Stimulated activated CD8-positive, alpha-beta memory T cell treated with anti-CD3 and anti-CD28 coated beads, Interleukin-15, amount 100 ng/mL, for 48 hours (primary cell): ENCODE measurements at places on chromosomes 11 and 22.

GRCh38 chr11:62708793-62709192, 1.3 kb downstream of the GNG3 start:
- no peak for DNase-seq

DNA sequence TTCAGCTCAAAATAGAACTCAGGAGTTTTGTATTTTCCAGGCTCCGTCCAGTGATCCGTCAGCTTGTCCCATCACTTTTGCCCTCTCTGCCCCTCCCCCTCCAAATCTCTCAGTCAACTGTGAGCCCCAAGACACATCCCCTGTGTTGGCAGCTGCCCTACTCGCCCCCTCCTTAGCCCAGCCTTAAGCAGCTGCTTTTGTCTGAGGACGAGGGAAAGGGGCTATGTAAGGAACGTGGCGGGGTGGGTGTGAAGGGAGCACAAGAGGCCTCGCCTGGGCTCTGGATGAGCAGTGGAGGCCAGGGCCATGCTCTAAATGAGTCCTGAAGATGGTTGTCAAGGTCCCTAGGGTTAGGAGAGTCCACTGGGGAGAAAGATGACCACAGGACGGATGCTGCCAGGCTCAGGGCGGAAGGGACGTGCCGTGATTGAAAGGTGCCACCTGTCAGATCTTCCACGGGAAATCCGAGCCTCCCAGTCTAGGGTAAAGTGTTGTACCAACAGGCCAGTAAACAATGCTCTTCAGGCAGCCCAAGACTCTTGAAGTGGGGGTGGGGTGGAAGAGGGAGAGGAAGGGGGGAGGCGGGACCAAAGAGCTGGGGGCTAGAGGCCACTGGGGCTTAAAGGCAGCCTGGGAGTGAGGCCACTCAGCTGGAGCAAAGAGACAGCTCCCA, at the start of gene SMTNL1:
Gene SMTNL1 (plus strand): TSS at position 649 of the 673 bp plus-strand sequence. CDS start 5,048 bp downstream, outside the sequence.
- no peak for DNase-seq

DNA sequence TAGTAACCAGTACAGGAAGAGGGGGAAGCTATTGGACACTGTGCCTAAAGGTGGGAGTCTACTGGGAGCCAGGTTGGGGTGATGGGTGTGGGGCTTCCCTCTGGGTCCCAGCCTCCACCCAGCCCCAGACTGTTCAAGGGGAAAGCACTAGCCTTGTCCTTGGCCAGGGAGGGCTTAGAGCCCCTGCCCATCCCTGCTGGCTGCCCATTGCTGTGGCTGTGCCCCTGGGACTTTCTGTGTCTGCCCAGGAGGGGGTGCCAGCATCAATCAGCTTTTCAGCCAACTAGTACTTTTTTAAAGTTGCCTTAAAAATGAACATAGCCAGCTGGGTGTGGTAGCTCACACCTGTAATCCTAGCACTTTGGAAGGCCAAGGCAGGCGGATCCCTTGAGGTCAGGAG, 19.9 kb downstream of the INCENP start:
- no peak for DNase-seq

GRCh38 chr22:36386351-36386899, 1.3 kb downstream of the MYH9 start:
- peak; percentile 65 for DNase-seq

GRCh38 chr22:44870021-44870420, 117.6 kb downstream of the ARHGAP8 start:
- DNase-seq, result no peak

- DNase-seq, result no peak
Observed at GRCh38 chr11:130623670-130624668, 175.5 kb downstream of the ADAMTS15 start.

DNA sequence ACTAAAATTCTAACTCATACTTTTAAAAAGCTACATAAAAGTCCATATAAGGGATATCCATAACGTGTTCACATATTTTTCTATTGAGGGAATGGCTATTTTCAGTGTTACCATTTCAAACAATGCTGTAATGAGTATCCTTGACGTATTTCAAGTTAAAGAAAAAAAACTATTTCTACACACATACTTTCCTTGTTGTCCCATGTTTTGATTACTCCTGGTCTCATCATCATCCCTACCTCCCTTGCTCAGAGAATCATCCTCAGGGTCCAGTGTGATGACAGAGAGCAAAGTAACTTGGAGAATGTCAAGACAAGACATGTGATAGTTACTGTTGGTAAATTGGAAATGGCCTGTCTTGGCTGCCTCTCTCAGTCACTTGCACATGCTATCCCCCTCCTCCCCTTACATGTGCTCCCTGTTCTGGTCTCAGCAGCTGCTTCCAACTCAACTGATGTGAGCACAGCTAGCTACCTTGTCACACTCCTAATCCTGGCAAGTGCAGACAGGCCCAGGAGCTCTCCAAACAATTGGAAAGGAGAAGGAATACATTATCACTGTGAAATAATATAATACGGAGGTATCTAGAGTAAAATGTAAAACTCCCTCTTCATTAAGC, 21.8 kb downstream of the NUMA1 start:
- DNase-seq, result no peak

DNA sequence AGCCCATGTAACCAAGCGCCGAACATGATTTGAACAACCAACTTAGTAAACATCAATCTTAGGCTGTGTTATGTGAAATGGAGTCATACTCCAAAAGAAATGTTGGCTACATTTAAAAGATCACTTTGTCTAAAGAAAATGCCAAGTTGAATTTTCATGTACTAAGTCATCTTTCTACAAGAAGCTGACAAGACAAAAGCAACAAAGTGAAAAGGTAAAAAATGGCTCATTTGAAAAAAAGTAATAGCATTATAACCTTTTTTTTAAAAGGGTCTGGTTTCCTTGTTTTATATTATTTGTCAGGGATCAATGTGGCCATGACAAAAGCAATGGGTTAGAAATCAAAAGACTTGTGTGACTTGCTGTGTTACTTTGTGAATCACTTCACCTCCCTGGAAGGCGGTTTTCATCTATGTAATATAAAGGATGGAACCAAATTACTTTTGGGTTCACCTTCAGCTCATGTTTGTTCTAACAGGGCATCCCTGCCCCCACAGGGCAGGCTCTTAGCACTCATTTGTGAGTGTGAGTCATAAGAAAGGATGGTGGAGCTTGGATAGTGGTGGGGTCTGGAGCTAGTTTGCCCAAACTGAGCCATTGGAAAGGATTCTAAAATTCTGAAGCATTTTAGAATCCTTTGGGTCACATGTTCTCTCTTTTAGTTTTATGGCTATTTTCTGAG, 131.9 kb upstream of the MTMR2 start:
- no peak for DNase-seq

DNA sequence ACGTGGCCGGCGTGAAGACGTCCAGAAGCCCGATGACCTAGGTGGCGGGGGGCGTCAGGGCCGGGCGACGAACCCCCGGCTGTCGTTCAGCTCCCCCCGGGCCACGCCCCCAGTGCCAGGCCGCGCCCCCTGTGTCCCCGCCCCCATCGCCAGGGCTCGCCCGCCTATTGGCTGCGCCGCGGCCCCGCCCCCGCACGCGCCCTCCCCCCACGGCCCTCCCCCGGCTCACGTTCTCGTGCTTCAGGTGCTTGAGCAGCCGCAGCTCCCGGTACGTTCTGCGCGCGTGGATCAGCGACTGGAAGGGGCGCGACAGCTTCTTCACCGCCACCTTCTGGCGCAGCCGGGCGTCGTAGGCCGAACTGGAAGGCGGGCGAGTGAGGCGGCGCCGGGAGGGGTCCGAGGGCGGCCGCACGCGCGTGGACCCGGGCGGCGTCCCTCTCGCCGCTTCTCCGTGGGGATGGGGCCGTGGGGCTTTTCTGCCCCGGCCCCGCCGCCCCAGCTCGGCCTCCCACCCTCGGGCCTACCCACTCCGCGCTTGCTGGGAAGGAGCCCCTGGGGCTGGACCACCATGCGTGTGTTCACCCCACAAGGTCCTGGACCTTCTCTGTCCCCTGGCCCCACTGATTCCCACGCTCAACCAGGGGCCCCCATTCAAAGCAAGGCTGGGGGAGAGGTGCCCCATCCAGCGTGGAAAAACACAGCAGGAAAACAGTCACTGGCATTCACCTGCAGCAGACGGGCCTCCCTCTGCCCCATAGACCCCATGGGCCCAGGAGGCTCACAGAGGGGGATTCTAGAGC, 2.4 kb downstream of the MAPK11 start:
- DNase-seq, result no peak

DNA sequence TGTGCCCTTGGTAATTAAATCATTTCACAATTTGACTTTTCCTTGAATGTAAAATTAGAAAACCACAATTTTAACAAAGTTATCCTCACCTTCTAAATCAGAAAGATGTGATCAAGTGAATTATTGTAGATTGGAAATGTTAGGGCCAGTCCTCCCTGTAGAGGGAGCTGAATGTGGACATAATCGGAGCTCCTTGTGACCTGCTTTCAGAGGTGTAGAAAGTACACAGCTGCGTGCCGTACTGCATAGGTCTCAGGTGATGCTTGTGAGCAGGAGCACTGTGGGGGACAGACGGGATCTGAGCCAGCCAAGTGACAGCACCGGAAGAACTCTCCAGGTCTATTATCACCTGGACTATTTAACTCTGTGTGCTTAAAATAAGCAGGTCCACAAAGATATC, 338.0 kb downstream of the AASDHPPT start:
- no peak for DNase-seq

DNA sequence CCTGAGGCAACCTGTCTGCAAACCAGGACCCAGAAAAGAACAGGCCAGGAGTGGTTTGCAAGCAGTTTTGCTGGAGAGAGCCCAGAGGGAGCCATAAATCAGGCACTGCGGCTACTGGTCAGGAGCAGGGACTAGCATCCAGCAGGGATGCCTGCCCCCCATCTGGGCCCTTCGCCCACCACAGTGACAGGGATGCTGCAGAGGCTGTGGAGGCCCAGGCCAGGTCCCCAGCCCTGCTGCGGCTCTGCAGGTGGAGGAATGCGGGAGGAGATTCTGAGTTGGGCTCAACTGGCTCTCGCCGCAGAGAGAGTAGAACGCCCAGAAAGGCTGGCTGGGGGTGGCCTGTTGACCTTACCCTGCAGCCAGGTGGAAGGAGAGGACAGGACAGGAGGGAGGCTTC, 16.4 kb upstream of the NEFH start:
- DNase-seq, result no peak

- no peak for DNase-seq
Observed at GRCh38 chr22:35307372-35307771, 7.7 kb downstream of the TOM1 start.

- no peak for DNase-seq
Observed at GRCh38 chr11:61380884-61381283, 11.5 kb upstream of the TMEM216 start.

- DNase-seq, result no peak
Observed at GRCh38 chr22:32846780-32847491, 45.4 kb downstream of the TIMP3 start.

- no peak for DNase-seq
Observed at GRCh38 chr11:134509381-134510232, 97.6 kb upstream of the B3GAT1 start.

DNA sequence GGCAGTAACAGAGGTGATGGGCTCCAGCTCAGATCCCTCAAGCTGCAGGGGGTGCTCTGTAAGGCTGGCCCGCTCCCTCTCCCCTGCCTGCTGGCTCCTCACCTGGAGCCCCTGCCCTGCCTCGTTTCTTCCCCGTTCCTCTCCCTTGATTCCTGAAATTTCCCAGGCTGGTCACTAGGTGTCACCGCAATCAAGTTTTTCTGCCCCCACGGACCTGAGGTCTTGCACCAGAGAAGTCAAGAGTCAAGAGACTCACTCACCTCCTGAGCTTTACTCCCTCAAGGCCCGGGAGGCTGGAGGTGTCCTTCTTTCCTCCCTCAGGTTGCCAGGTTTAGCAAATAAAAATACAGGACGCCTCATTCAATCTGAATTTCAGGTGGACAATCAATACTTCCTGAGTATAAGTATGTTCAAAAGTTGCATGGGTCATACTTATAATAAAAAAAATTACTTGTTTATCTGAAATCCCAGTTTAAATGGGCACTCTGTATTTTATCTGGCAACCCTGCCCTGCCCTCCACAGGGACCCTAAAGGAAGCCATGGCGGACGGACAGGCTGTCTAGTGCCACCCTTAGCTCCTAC, 69.2 kb downstream of the SCUBE1 start:
- DNase-seq, result peak; percentile 10

DNA sequence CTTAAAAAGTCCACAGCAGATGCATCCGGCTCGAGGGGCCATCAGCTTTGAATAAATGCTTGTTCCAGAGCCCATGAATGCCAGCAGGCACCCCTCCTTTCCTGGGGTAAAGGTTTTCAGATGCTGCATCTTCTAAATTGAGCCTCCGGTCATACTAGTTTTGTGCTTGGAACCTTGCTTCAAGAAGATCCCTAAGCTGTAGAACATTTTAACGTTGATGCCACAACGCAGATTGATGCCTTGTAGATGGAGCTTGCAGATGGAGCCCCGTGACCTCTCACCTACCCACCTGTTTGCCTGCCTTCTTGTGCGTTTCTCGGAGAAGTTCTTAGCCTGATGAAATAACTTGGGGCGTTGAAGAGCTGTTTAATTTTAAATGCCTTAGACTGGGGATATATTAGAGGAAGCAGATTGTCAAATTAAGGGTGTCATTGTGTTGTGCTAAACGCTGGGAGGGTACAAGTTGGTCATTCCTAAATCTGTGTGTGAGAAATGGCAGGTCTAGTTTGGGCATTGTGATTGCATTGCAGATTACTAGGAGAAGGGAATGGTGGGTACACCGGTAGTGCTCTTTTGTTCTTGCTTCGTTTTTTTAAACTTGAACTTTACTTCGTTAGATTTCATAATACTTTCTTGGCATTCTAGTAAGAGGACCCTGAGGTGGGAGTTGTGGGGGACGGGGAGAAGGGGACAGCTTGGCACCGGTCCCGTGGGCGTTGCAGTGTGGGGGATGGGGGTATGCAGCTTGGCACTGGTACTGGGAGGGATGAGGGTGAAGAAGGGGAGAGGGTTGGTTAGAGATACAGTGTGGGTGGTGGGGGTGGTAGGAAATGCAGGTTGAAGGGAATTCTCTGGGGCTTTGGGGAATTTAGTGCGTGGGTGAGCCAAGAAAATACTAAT, 1.9 kb downstream of the NEAT1 start:
- peak; percentile 56 for DNase-seq

GRCh38 chr11:19878520-19878919, 165.9 kb downstream of the NAV2 start:
- DNase-seq, result no peak

DNA sequence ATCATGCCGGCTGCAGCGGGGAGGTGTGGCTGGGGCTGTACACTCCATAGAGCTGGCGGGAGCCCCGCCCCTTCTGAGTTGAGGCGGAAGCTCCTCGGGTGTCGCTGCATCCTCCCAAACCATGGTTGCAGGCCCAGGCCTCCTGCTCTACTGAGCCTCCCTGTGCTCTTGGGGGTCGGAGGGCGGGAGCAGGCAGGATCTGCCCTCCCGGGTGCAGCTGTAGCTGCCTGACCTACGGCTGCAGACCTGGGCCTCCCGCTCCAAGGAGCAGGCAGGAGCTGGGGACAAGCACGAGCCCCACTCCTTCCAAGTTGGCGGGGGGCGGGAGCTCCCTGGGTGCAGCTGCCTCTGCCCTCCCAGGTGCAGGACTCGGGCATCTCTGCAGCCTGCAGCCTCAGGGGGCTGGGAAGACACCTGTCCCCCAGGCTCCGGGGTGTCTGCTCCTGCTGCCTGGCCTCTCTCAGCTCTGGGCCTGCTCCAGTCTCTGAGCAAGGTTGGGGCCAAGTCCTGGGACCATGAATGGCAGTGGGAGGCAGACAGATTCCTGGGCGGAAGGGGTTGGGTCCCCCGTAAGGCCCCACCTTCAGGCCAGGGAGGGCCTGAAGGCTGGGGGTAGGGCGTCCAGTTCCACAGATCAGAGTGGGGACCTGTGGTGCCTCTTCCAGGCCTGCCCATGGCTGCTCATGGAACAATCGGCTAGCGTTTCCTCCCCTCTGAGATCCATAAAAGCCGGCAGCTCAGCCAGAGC, 46.4 kb upstream of the SC5D start:
- no peak for DNase-seq

- DNase-seq, result no peak
Observed at GRCh38 chr11:102729849-102730815, 5.4 kb upstream of the MMP8 start.
